ENCODE measurements at places on chromosomes 2 and 18. TPM values are rescaled to one million over a fixed set of nuclear protein-coding genes. Genes with fewer than 3 reads are reported as not detected.

GRCh38 chr2:27509326-27509725 lies 12.7 kb downstream of the GCKR start:
- peak; percentile 62 for DNase-seq

DNA sequence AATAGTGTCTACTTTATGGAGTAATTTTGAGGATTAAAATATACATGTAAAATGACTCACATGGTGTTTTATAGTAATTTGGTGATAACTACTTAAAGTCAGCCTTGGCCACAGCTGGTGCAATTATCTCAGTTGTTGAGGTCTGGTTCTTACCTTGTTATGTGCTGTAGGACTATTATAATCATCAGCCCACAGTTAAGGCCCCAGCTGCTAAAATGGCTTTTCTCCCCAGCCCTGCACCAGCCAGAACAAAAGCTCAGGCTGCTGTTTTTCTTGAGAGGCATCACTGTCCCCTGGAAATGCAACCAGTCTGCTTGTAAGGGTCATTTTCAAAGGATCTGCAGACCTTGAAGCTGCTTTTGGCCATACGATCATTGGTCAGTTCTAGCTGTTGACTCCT lies 283.3 kb upstream of the THUMPD2 start:
- no peak for DNase-seq

GRCh38 chr2:104897515-104898184 lies 43.7 kb downstream of the POU3F3 start:
- DNase-seq, result peak; percentile 25

DNA sequence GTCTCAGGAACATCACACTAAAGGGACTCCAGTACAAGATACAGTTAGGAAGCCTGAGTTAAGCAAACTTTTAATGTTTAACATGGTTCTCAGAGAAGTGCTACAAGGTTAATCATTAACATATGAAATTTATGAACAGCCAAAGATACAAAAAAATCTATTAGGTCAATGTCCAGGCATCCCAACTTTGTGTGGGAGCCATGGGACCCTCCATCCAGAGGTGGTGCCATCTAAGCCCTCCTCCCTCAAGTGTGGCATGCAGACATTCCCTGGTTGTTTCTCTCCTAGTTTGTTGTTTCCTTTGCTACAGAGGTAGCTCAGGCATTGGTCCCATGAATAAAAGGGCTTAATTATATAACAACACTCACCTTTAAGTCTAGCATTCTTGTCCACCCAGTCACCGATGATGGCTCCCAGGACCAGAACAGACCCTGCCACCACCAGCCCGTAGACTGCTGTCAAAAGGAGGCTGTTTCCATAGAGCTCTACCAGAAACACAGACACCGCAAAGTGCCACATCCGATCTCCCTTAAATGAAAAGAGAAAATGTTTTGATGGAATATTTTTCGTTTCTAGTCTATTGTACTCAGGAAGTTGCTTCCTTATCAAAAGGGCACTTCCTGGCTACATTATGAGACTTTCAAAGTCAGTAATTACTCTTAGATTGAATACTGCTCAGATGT lies 5.7 kb downstream of the SLC40A1 start:
- no peak for DNase-seq

GRCh38 chr2:64268330-64269048 lies 124.3 kb upstream of the PELI1 start:
- DNase-seq, result no peak

- DNase-seq, result no peak
Observed at GRCh38 chr18:69432847-69433246, 32.2 kb downstream of the DOK6 start.

- peak; percentile 27 for DNase-seq
Observed at GRCh38 chr2:182240862-182241371, 185.9 kb downstream of the PDE1A start.

GRCh38 chr2:158232476-158232875 lies 130.8 kb downstream of the UPP2 start:
- no peak for DNase-seq

DNA sequence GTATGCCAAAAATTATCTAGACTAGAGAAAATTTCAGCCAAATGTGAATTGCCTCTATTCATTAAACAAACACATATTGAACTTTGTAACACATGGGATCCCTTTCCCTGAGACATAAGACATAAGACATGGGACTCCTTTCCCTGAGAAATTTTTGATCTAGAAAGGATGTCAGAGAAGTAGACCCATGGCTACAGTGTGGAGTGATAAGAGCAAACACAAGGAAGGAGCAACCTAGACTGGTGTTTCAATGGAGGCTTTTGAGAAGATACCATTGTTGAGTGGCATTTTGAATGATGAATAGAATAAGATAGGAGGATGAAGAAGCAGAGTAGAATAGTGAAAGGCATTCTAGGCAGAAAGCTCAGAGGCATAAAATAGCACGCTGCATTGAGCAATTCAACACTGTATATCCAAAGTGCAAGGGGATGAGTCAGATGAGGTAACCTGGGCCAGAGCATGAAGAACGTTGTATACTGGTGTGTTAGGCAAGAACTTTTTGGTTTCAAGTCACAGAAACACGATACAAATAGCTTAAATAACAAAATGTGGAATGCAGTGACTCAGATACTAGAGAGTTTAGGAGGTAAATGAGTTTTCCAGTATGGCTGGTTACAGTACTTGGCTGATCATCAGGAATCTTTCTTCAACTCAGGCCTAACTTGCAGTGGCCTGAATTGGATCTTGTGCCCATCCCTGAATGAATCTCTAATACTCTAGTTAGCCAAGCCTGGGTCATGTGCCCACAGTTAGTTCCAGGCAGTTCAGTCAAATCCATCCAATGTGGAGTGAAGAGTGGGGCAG lies 129.8 kb upstream of the TANK start:
- peak; percentile 100 for DNase-seq

GRCh38 chr2:10760794-10761504 lies 39.5 kb downstream of the ATP6V1C2 start:
- no peak for DNase-seq

DNA sequence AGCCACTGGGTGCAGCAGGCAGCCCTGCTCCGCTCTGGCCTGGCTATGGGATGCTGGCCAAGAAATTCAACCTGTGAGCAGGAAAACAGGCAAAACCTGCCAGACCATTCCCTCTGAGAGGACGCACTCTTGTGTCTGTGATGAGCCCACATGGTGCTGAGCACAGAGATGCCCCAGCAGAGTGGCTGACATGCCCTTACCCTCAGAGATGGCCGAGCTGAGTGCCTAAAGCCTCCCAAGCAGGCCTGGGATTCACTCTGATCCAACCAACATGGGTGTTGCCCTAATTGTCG lies 34.3 kb upstream of the TAF1B start:
- no peak for DNase-seq

- DNase-seq, result peak; percentile 57
Observed at GRCh38 chr2:233418761-233419546, 64.7 kb downstream of the DGKD start.

- no peak for DNase-seq
Observed at GRCh38 chr2:99084256-99084655, 57.3 kb upstream of the C2orf15 start.

- DNase-seq, result peak; percentile 25
Observed at GRCh38 chr2:159211447-159212396, 74.8 kb downstream of the WDSUB1 start.

GRCh38 chr2:224145751-224146355 lies 106.8 kb upstream of the SERPINE2 start:
- peak; percentile 80 for DNase-seq

DNA sequence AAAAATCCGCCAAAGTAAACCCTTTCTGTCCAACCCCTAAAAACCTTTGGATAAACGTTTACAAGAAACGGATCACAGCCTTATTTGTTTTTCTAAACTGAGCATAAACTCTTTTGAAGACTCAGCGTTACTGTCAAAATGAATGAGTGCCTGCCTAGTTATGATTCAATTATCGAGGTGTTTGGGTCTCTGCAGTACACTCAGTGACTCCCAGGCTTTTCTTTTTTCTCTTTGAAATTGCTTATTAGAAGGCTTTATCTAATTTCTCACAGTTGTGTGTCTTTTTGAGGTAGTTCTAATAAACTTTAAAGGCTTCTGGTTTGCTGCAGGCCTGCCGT lies 663 bp downstream of the RHBDD1 start:
- no peak for DNase-seq

DNA sequence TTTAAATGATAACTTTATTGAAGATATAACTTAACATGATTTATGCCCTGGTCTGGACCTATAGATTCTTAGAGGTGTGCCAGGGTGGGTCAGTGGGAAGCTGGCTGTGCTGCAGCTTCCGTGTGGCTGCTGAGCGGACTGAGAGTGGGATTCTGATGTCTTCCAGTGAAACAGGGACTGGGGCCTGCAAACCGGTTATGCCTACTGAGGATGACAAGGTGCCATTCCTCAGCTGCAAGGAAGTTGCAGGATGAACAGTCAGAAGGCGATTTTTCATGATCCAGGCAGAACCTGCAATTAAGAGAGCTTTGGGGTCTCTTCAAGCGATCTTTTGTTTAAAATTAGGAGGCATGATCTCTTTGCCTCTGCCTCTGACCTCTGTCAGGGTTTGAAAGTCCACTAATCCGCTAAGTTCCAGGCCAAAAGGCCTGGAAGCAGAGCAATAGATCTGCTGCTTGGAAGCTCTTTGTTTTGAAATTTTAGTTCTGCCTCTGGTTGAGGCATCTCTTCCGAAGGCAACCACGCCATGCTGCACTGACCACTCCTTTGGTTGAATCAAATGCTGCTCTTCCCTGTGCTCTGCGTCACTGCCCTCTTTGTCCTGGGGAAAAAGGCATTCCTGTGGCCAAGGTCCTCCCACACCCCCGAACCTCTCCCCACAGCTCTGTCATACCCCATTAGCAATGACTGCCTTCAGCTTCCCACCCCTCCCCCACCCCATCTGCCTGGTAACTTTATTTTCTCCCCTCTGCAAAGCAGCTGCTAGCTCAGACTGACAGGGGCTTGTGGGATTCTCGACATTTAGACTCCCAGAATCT lies 2.0 kb downstream of the TMEM169 start:
- peak; percentile 83 for DNase-seq

GRCh38 chr2:213286161-213286560 lies 1.9 kb downstream of the SPAG16 start:
- DNase-seq, result no peak

ZNG1B gene
- 11.2 TPM for polyA plus RNA-seq

CIDEA gene
- polyA plus RNA-seq, result not detected

MALL gene
- 1.2 TPM for polyA plus RNA-seq

COLEC12 gene
- polyA plus RNA-seq, result 0.83 TPM

ATP5F1A gene
- 515 TPM for polyA plus RNA-seq

BCL11A gene
- polyA plus RNA-seq, result 1.0 TPM

CCDC93 gene
- polyA plus RNA-seq, result 7.3 TPM

CDK15 gene
- polyA plus RNA-seq, result 15.7 TPM

KIF5C gene
- polyA plus RNA-seq, result 0.13 TPM

SNED1 gene
- 3.7 TPM for polyA plus RNA-seq

REG1B gene
- polyA plus RNA-seq, result not detected

OSR1 gene
- polyA plus RNA-seq, result 48.0 TPM

SAG gene
- polyA plus RNA-seq, result not detected
